Natural killer cell (primary cell): ENCODE measurements at places on chromosomes 4 and X. TPM values are rescaled to one million over a fixed set of nuclear protein-coding genes. Genes with fewer than 3 reads are reported as not detected.

DNA sequence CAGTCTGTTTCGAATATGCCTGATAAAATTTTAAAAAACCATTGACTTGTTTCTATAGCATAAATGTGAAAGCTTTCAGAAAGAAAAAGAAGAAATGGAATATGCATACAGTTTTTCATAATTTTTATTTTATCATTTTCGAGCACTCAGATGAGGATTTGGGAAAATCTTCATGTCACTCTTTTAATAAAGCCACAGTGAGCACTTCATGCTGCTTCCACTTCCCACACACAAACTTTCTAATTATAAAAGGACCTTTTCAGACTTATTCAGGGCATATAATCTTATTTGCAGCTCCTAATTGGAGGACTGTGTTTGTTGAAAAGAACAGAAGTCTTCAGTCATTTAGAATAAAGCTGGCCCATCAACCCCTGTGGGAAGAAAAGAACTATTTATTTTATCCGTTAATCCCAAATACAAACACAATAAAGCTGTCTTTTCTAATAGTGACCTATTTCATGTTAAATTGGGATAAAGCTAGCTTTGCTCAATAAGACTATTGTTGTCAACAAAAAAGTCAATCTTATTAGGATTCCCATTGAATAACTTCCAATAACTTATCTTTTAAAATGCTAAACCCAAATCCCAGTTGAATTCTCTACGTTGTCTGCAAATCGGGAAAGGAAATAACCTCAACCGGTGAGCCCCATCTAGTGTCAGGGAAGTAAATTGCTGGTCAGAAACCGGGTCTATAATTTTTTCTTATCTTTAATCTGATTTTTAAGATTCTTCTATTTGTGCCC lies 211.5 kb downstream of the PDGFRA start:
- no peak for DNase-seq

DNA sequence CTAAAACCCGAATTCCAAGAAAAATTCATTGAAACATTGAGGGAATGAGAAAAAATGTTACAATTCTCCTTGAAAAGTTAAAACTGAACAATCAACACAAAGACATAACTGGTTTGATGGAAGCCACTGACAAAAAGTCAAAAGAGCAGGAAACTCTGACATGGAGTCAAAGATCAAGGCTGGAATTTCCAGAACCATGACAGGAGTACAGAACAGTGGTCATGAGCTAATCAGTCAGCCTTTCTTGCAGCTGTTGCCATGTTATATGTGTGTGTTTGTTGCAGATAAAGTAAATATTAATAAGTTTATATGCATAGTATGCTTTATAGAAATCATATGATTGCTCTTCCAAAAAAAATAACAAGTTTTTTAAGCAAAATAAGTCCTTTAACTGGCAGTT lies 184.7 kb upstream of the HCCS start:
- DNase-seq, result no peak

Gene SMIM31
- not detected for total RNA-seq

DNA sequence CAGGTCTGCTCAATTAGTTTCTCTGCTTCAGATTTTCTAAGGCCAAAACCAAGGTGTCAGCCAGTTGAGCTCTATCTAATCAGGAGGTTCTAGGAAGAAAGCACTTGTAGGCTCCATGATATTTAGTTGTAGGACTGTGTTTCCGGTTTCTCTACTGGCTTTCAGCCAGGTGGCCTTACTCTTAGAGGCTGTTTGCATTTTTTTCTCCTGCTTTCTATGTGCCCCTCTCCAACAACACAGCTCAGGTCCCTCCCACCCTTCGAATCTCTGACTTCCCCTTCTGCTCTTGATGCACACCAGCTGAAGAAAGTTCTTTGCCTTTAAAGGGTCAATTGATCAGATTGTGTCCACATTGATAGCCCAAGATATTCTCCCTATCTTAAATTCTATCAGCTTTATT lies 245.2 kb downstream of the RAB28 start:
- no peak for DNase-seq

Gene SPACA5
- not detected for total RNA-seq

DNA sequence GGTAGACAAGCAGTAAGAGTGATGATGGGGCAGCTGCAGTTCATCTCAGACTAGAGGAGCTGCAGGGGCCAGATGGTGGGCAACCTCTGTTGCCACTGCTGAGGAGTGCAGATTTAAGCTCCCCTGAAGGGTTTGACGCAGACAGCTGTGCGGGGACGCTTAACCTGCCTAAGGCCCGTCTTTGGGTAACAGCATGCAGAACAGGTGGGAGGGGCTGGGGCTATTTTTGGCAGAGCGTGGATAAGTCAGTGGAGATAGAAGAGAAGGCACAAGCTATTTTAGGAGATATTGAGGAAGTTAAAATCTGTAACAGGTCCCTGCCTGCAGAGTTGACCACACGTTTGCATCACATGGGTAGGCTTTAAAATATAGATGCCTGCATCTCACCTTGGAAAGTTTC lies 10.5 kb downstream of the CD99 start:
- no peak for DNase-seq

DNA sequence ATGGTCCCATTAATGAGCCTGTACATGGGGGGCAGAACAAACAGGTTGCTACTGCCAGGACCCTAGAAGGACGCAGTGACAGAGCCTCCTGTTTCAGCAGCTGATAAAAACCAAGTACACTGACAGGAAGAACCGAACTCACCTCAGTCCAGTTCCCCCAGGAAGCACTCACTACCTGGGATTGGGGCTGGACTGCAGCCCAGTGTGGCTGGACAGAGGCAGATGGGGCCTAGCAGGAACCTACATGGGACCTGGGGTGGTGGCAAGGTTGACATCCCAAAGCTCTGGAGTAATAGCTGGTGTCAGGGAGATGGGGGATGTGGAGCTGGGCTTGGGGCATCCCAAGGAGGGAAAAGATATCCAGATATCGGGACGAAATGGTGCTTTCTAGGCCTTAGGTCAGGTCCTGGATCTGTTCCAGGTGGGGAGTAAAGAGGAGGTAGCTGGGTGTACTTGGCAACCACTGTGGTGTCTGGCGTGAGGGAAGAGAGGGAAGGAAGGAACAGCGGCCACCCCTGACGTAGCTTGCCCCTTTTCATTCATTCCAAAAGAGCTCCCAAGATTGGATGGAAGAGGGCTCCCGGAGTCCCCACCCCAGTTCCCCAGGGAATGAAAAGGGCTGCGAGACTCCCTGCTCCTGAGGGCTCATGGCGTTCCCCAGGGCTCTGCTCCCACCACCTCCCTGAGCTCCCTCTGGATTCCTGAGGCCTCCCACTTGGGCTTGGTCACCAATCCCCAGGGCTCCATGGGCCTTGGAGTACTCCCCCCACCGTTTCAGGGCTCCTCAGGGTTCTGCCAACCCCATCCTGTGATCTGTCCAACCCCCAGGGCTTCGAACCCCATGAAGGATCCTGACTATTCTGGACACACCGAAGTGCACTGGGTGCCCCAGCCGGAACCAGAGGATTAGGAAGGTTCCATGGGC lies 4.5 kb downstream of the EMD start:
- no peak for DNase-seq

DNA sequence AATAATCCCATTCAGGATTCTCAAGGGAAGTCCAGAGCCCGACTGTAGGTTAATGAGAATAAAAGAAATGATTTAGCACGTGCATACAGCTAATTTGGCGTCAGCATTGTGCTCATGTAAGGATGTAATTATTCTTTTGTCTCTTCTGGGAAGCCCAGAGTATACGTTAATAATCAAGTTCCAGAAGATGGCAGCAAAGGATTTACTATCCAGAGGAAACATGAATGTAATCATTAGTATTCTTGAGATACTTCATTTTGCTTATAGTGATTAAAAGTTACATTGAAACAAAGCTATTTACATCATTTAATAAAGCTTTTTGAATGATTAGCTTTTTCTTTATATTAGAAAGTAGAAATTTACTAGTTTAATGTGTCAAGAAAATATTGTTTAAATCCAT lies 27.1 kb upstream of the MAP9 start:
- DNase-seq, result peak; percentile 9

- peak; percentile 19 for DNase-seq
These were observed 2.0 kb upstream of the STAG2 start for GRCh38 chrX:123959281-123960063.

GRCh38 chrX:107561468-107562215 lies 66.7 kb upstream of the PRPS1 start:
- DNase-seq, result no peak

- DNase-seq, result no peak
These were observed 24.2 kb downstream of the GPRIN3 start for GRCh38 chr4:89283226-89284009.

Gene NEUROG2
- total RNA-seq, result not detected
